ENCODE measurements at places on chromosomes 2 and 18.

- DNase-seq, result peak; percentile 48
These were observed 12.7 kb upstream of the CDH2 start for GRCh38 chr18:28189400-28190239.

DNA sequence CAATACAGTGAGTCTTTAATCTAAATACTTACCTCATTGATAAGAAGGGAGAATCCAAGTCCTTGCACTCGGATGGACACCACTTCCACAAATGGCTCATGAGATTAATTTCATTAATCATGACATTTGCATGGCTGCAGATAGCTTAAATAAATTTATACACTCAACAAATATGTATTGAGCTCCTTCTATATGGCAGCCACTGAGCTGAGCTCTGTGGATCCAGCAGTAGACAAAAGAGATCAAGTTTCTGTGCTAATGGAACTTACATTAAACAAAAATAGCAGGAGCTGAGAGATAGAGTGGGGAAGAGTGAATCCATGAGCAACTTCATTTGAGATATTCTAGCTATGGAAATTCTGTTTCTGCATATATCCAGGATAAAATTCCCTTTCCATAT lies 44.4 kb downstream of the RAB27B start:
- DNase-seq, result no peak

GRCh38 chr2:61926531-61927477 lies 21.3 kb downstream of the COMMD1 start:
- no peak for DNase-seq

DNA sequence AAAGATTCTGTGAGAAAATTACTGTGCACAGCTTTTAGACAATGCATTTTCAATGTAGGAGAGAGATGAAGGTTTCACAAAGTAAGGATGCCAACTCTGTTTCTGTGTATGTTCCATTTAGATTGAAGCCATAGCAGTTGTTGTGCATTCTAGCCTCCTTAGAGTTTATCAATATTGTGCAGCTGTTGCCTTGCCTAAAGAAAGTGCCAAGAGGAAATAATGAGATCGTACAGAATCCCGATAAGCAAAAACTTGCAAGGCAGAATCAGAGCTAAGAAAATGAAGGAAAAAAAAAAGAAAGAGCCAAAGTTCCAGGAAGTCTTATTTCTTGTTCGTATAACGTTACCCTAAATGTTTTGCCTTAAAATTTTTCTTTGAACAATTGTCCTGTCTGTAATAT lies 965.0 kb downstream of the DCDC2C start:
- DNase-seq, result no peak

DNA sequence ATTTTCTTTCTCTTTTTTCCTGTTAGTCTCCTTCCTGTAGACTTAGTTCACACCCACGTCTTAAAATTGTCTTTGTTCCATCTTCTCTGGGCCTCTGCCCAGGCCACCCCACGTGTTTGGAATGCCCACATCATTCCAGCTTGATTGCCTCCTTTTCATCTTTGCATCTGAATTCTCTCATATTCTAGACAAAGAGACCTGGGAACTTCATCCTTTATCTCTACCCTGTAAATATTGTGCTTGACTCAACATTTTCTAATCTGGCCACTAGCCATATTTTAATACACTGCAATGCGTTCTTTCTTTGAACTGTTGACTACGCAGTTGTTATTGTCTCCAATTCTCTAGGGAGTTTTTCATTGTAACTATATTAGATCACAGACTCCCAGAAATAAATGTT lies 187.5 kb upstream of the NRXN1 start:
- no peak for DNase-seq

- DNase-seq, result no peak
These were observed 16.8 kb downstream of the COBLL1 start for GRCh38 chr2:164824872-164825271.

- no peak for DNase-seq
These were observed 222.0 kb downstream of the TMEM182 start for GRCh38 chr2:102983786-102984185.

DNA sequence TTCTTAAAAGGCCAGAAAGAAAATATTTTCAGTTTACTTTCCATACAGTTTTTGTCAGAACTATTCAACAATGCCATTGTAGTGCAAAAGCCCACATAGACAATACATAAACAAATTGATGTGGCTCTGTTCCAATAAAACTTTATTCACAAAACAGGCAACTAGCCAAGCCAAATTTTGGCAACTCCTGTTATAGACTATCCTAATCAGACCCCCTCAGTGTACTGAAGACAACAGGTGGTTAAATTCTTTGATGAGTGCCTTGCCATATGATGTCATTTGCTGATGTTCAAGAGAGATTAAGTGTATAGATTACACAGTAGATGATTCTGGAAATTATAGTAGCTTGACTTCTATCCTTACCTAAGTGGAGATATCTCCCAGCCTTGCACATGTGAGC lies 83.4 kb downstream of the FANCL start:
- DNase-seq, result no peak

DNA sequence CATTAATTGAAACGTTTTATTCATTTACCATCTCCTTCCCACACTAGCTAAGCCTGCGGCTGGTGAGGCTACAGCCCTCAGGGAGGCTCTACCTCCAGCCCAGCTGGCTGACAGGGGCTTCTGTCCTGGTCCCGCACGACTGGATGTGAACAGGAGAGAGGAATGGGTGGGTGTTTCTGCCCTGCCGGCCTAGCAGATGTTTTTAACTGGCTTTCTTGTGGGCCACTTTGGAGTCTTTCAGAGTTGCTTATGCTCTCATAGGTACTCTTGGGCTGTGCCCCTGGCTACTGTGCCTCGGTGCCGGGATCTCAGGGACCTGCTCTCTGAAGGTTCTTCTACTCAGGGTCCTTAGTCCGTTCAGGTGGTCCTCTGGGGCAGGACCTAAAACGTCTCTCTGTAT lies 184.3 kb upstream of the TWIST2 start:
- no peak for DNase-seq

DNA sequence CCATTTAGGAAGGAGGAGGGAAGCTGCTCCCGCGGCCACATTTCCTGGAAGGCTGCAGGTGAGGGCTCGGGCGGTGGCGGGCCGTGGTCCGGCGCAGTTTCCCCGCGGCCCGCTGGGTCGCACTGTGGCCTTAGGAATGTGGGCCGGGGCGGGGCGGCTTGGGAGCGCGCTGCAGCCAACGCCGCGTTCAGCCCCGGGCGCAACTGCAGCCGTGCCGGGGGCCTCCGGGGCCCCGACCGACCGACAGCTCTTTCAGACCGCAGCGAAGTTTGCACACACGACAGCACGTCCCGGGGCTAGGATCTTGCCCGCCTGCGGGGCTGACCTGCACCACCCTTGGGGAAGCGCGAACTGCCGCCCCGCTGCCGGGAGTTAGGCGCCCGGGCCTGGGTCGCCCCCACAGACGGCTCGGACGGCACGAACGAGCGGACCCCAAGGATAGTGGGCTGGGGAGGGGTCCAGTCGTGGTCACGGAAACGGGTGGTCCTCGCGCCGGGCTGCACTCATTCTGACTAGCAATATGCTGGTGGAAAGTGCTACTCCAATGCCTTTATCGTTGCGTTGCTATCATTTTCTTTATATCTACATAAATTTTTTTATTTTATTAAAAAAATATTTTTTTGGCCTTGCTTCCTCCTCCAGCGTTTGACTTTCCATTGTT lies 69.9 kb upstream of the DLX2 start:
- peak; percentile 40 for DNase-seq

- no peak for DNase-seq
These were observed 493 bp downstream of the UCN start for GRCh38 chr2:27307545-27308358.

GRCh38 chr2:70397186-70397585 lies 95.3 kb upstream of the FAM136A start:
- no peak for DNase-seq

DNA sequence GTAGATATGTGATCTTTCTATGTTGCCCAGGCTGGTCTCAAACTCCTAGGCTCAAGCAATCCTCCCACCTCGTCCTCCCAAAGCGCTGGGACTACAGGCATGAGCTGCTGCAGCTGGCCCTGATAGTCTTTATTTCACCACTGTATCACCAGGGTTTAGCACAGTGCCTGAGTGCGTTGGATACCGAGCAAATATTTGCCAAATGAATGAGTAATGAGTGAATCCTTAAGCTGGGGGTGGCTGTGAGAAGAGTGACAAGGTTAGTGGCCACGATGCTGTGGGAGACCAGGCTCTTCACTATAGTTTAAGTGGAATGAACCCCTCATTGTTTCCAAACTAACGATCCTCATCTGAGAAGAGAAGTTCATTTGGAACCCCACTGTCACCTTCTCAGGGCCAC lies 60.8 kb upstream of the FAM136A start:
- DNase-seq, result no peak

- no peak for DNase-seq
These were observed 177.5 kb downstream of the CD8B2 start for GRCh38 chr2:106664669-106665068.

- DNase-seq, result no peak
These were observed 25.1 kb downstream of the ABCB11 start for GRCh38 chr2:169005994-169006393.

GRCh38 chr2:240991378-240992263 lies 6.8 kb upstream of the SNED1 start:
- no peak for DNase-seq

- no peak for DNase-seq
These were observed 7.4 kb upstream of the TMEM87B start for GRCh38 chr2:112047537-112048235.

- DNase-seq, result no peak
These were observed 528.6 kb upstream of the ID2 start for GRCh38 chr2:8153258-8153718.

DNA sequence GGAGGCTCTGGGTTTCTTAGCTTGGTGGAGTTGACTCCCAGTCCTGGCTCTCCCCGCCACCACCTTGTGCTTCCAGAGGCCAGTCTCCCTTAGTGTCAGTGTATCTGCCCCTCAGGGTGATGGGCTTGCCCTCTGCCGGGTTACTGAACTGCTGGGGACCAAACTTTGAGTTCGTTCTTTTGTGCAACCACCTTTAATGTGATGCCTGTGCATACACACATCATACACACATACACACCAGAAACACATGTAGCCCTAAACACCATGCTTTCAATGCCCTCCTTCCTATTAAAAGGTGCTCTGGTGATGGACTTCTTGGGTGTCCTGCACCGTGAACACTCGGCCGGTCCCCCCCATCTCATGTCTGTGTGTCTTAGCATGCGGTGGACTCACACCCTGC lies 315.1 kb upstream of the EPAS1 start:
- DNase-seq, result no peak

DNA sequence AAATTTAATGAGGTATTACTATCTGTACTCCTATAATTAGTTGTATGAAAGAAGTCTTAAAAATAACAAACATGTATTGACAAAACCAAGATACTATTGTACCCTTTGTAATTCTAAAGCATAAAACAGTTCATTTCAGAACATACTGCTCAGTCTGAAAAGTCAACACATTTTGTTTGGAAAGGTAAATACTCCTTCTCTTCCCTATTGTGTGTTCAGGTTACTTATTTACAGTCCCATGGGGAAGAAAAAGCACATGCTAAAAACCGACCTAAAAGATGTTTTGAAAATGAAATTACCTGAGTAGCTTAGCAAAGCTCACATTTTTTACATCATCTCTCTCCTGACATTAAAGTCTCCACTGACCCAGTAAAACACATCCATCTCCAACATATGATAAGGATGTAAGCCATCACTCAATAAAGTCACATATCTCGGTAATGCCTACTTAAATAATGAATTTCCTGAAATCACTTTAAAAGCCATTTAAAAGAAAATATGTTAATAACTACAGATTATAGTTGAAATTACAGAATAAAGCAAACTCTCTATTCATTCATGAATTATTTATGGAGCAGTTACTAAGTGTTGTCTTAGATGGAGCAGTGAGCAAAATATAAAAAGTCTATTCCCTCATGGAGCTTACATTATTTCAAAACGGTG lies 75.6 kb upstream of the FZD5 start:
- peak; percentile 52 for DNase-seq

DNA sequence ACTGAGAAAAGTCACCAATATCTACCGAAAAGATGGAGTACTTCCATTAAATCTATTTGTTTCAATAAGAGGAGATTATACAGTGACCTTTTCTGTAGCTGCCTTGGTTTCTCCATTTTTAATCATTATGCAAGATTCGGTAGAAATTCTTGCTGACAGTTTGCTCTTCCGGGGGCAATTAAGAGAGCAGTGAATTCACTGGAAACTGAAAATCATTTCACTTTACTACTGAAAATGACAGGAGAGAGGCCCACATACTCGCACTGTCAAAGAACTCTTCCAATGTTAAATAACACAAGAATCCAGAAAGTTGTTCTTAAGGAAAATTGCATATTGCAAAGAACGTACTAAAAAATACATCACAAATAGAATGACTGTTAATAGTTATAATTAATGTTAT lies 699.3 kb downstream of the CBLN2 start:
- no peak for DNase-seq

GRCh38 chr18:27377251-27377650 lies 192.1 kb upstream of the CHST9 start:
- DNase-seq, result no peak

DNA sequence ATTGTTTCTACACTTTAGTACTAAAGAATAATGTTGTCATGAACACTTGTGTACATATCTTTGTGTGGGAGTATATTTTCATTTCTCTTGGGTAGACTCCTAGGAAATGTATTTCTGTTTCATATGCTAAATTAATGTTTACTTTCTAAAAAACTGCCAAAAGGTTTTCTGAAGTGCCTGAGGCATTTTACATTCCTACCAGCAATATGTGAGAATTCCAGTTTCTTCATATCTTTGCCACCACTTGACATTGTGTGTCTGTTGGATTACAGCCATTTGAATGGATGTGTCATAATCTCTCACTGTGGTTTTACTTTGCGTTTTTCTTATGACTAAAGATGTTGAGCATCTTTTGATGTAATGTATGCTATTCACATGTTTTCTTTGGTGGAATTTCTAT lies 428.2 kb upstream of the KCNH7 start:
- no peak for DNase-seq

Measured in LNCaP clone FGC (cell line).